Stimulated activated CD4-positive, alpha-beta T cell treated with anti-CD3 and anti-CD28 coated beads, Interleukin-1b, Interleukin-23, amount 100 ng/mL, for 1 hour (primary cell): ENCODE measurements at places on chromosomes 16 and 17.

DNA sequence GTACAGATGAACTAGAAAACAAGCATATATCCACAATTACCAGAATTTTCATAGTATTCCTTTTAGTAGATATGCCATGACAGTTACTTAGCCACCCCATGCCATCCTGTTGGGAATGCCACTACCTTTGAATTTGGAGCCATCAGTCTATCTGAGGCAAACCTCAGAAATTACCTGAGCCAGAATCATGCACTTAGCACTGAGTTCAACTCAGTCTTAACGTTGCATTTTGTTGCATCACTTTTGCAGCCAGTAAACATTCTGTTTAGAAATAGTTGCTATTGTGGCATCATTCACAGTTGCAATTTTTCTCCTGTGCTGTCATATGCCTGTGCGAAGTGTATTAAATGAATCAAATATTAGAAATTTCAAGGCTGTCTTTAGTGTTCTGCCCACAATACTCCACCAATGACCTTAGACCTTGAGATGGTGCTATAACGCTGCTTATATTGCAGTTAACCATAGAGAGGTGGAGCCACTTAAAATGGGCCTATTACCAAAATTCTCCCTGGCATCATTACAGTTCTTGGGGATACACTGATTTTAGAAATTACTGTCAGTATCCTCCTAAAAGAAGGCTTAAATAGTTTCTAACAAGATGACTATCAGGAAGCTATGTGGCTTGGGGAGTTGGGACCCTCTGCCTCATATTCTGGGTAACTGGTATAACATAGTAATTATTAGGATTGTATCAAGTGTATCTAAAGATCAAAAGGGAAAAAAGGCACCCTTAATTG is 11.1 kb downstream of the PTRH2 start:
- DNase-seq, result no peak

DNA sequence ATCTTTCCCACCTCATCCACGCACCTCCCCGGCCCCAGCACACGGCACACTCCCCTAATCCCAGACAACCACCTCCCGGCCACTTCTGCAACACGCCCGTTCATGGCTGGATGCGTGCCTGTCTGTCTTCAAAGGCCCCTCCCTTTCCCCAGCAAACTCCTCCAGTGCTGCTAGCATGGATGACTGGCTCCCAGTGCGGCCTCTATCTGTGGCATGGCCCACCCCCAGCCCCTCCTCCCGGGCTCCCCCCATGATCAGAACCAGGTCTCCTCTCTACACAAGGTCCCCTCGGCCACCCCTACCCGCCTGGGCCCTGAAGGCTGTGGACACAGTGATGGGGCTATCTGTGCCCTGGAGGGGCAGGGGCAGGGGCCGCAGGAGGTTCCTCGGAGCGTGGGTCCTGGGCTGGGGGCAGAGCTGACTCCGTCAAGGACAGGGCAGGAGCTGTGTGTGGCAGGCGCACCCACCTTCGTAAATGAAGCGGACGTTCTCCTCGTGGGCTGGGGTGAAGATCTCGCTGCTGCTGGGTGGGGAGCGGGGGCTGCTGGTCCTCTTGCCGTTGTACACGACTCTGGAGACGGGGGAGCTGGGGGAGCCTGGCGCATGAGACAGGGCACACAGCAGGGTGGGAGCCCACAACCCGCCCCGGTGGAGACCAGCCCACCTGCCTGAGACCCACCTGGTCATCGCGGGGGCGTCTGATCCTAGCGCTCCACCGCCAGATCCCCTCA is 9.1 kb downstream of the MCRIP1 start:
- DNase-seq, result no peak

GRCh38 chr16:59701963-59702930 is 968.1 kb upstream of the GOT2 start:
- no peak for DNase-seq

- DNase-seq, result no peak
Observed at GRCh38 chr16:50881331-50881830, 139.5 kb downstream of the CYLD start.

- DNase-seq, result no peak
Observed at GRCh38 chr17:34609210-34609609, 29.8 kb downstream of the TMEM132E start.
